ENCODE measurements at places on chromosomes 7 and 10. TPM values are rescaled to one million over a fixed set of nuclear protein-coding genes. Genes with fewer than 3 reads are reported as not detected.

The OIT3 gene
- total RNA-seq = not detected

The UTF1 gene
- total RNA-seq = not detected

The ZNF212 gene
- total RNA-seq = 13.4 TPM

The OR2A2 gene
- not detected for total RNA-seq

The KCND2 gene
- total RNA-seq = 0.19 TPM

The LEP gene
- not detected for total RNA-seq

The ABI1 gene
- 54.1 TPM for total RNA-seq

The MUC12 gene
- total RNA-seq = 3.8 TPM

The OR2A12 gene
- not detected for total RNA-seq

The EIF3A gene
- 95.6 TPM for total RNA-seq

The ATOH7 gene
- 0.16 TPM for total RNA-seq

The KNDC1 gene
- 8.7 TPM for total RNA-seq

The SOSTDC1 gene
- 13.4 TPM for total RNA-seq

The EN2 gene
- total RNA-seq = 0.13 TPM

The ST8SIA6 gene
- total RNA-seq = 0.91 TPM

The SNCG gene
- 41.3 TPM for total RNA-seq

The ADAMTS14 gene
- total RNA-seq = 0.47 TPM

The ZNF277 gene
- total RNA-seq = 25.0 TPM

The NPC1L1 gene
- total RNA-seq = 0.88 TPM

The MACC1 gene
- 72.6 TPM for total RNA-seq

The AGAP5 gene
- total RNA-seq = 9.9 TPM

The TMEM176B gene
- total RNA-seq = 345 TPM

The HMX3 gene
- total RNA-seq = not detected

The CADPS2 gene
- 33.0 TPM for total RNA-seq

The KCNH2 gene
- total RNA-seq = 1.3 TPM

The CXCL12 gene
- 99.5 TPM for total RNA-seq

The MYH16 gene
- total RNA-seq = not detected

The ASZ1 gene
- not detected for total RNA-seq

The AKR1C4 gene
- total RNA-seq = not detected

The CEP55 gene
- total RNA-seq = 0.88 TPM

The EBF3 gene
- 0.98 TPM for total RNA-seq

The GRM3 gene
- not detected for total RNA-seq

The DGKI gene
- 1.3 TPM for total RNA-seq

The POT1 gene
- total RNA-seq = 23.2 TPM

The CCL24 gene
- total RNA-seq = not detected

The IFIT1B gene
- total RNA-seq = not detected

The UCMA gene
- not detected for total RNA-seq

The SLC26A5 gene
- 1.2 TPM for total RNA-seq

The SLC13A1 gene
- total RNA-seq = 10.1 TPM

The PITX3 gene
- total RNA-seq = not detected

The ARPC1A gene
- total RNA-seq = 119 TPM

The ICA1 gene
- total RNA-seq = 41.8 TPM

The NAT16 gene
- total RNA-seq = not detected

The HOXA11 gene
- total RNA-seq = 5.2 TPM

The SEMA3D gene
- total RNA-seq = 17.5 TPM

The GARIN1A gene
- 2.5 TPM for total RNA-seq

The SERPINE1 gene
- total RNA-seq = 9.9 TPM

The STOX1 gene
- total RNA-seq = 1.5 TPM

The C10orf62 gene
- total RNA-seq = 1.6 TPM

The GLCCI1 gene
- 25.2 TPM for total RNA-seq

Measured in kidney (tissue), 22 donors.